ENCODE measurements at places on chromosomes 11 and 22. TPM values are rescaled to one million over a fixed set of nuclear protein-coding genes. Genes with fewer than 3 reads are reported as not detected.

GLYATL1B gene
- not detected for total RNA-seq

DNA sequence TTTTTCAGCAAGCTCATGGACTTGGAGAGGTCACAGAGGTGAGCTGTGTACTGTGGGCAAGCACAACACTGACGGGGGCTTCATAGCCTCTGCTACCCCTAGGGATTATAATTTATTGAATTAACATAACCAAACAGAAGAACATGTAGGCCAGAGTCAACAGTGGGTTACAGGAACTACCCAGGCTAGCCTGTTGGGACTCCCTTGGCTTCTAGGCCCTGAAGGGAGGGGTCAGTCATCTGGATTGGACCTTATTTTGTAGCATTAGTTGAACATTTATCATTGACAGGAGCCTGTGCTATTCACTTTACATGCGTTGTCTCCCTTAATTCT, 56.9 kb downstream of the KREMEN1 start:
- DNase-seq: no peak

- no peak for DNase-seq
Observed at GRCh38 chr11:118095493-118095892, 8.7 kb upstream of the SMIM35 start.

- DNase-seq: no peak
Observed at GRCh38 chr11:133249065-133249464, 283.2 kb downstream of the OPCML start.

HBB gene
- 121 TPM for total RNA-seq

TP53I11 gene
- 47.4 TPM for total RNA-seq

GRCh38 chr11:117011541-117011898, 86.7 kb downstream of the SIK3 start:
- no peak for DNase-seq

DNA sequence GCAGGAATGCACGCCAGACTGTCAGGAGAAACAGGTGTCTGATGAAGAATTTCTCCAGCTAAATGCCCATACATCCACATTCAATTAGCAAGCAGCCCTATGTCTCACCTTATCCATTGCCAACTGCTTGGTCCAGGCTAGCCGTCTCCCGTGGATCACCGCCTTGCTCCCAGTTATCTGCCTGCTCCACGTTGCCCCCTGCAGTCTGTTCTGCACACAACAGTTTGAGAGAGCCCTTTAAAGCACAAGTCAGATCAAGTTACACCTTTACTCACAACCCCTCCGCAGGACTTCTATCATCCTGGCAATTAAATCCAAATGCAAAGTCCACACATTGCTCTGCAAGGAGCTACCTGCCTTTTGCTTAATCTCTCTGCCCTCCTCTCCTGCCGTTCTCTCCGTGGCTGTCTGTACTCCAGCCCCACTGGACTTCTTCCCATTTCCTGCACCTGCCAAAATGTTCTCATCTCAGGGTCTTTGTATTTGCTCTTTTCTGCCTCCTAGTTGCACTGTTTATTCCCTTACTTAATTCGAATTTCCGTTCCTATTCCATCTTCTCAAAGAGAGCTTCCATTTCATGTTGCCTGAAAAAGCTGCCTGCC, 185.3 kb upstream of the LARGE1 start:
- peak; percentile 68 for DNase-seq

DNA sequence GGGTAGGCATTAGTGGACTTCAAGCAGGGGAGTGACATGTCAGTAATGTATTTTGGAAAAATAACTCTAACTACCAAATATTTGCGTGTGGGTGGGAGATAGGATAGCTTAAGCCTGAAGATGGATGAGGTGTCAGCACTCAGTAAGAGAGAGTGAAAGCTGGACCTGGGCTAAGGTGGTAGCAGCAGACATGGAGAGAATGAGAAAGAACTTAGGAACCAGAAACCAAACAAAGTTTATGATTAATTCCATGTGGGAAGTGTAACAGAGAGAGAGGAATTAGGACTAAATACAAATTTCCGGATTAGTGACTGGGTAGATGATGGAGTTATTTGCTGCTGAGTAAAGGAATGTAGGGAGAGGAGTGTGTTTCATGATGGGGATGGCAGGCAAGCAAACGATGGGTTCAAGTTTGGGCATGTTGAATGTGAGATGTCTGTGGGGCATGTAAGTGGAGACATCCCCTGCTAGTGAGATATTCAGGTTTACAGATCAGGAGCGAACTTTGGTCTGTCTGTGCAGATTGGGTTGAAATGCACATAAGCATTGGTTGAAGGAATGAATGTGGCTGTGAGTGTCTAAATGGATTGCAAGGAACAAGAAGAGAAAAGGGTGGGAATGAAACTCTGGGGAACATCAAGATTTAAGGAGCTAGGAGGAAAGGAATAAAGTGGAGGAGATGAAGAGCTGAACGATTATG, 185.6 kb upstream of the MTMR2 start:
- DNase-seq: no peak

ALG9 gene
- total RNA-seq: 12.4 TPM

DNA sequence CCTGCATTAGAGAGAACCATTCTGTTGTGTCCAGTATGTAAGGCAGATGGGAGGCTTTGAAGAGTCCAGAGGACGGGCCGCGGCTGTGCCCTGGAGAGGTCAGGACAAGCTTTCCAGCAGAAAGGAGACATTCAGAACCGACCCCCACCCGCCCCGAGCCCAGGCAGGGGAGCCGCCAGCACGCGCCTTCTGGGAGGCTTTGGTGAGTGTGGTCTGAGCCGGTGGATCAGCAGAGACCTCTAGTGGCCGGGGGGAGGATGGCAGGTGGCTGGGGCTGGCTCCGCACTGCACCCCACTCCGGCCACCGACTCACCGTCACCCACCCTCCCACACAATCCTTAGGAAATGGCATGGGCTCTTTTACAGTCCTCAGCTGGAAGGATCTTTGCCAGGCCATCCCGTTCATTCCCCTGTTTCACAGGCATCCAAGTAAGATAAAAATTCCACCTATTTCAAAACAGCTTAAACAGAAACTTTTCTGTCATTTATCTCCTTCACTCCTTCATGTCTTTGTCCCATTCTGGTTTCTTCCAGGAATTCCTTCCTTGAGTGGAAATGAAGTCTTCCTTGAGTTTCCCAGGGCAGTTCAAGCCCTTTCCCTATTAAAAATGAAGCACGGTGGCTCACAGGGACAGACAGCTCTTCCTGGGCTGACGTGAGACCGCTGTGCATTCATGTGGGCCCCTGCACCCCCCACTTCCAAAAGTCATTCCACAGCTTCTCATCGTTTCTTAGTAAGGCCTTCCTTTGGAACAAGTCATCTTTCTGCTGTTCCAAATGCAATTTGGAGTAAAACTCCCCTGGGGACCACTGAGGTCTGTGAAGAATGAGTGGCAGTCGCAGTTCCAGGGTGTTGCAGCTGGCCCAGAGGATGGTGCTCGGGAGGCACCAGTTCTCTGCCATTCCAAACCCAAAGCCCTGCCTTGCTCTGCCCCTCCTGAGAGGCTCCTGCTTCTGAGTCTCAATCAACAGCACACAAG, 91.0 kb downstream of the FEZ1 start:
- peak; percentile 82 for DNase-seq

- no peak for DNase-seq
Observed at GRCh38 chr11:45472716-45473317, 186.7 kb upstream of the SYT13 start.

CAT gene
- 135 TPM for total RNA-seq

OAF gene
- 30.0 TPM for total RNA-seq

GRCh38 chr11:132358573-132358953, 988.1 kb downstream of the NTM start:
- no peak for DNase-seq

JHY gene
- total RNA-seq: 2.6 TPM

DGAT2 gene
- total RNA-seq: 20.7 TPM

DNA sequence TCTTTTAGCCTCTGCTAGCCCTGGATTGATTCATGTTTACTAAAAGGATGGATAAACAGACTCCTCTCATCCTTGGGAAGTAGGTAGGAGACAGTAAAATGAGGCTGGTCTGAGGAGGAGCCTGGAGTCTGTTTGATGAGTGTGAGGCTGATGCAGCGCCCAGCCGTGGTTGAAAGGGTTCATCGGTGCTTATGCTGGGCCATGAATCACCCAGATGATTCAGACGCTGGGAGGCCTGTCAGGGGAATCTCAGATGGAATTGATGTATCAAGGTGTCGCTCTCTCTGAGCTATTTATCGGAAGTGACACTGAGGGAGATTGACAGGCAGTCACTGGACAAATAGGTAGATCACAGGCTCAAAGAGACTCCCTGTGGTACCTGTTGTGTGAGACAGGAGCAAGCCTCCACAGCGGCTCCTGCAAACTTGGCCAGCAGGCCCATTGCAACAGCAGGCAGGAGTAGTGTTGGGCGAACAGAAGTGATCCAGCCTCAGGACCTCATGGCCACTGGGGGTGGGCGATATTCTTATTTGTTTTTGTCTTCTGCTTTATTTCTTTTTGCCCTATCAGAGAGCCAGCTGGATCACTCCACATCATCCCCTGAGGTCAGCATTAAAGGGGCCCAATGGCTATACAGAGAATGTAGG, 109.9 kb upstream of the CADM1 start:
- DNase-seq: no peak

DNA sequence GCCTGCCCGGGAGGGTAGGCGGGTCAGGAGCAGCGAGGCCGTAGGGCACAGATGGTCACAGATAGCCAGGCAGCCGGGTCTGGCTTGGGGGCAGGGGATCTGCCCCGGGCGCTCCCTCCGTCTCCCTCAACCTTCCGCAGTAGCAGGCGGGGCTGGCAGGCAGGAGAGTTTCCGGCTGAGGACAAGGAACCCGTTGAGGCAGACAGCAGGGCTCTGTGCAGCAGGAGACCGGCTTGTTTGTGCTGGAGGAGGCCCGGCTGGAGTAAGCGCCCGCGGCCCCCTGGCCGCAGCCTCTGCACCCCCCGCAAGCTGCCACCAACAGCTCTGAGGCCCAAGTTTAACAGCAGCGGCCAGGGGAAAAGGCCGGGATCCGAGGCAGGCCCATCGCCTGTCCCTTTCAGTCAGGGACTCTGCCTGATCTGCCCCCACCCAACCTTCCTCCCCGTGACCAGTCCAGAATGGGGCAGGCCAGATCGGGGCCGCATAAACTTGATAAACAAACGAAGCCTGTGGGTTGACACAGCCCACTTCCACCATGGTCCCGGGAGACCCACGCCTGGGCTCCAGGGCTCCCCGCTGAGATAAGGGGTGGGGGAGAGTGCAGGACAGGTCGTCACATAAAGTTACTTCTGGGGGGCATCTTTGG, 13.6 kb downstream of the SCARF2 start:
- no peak for DNase-seq

- DNase-seq: no peak
Observed at GRCh38 chr11:9038541-9038940, 34.7 kb upstream of the NRIP3 start.

KCNQ1OT1 gene
- total RNA-seq: 0.35 TPM

MRGPRX3 gene
- total RNA-seq: not detected

DNA sequence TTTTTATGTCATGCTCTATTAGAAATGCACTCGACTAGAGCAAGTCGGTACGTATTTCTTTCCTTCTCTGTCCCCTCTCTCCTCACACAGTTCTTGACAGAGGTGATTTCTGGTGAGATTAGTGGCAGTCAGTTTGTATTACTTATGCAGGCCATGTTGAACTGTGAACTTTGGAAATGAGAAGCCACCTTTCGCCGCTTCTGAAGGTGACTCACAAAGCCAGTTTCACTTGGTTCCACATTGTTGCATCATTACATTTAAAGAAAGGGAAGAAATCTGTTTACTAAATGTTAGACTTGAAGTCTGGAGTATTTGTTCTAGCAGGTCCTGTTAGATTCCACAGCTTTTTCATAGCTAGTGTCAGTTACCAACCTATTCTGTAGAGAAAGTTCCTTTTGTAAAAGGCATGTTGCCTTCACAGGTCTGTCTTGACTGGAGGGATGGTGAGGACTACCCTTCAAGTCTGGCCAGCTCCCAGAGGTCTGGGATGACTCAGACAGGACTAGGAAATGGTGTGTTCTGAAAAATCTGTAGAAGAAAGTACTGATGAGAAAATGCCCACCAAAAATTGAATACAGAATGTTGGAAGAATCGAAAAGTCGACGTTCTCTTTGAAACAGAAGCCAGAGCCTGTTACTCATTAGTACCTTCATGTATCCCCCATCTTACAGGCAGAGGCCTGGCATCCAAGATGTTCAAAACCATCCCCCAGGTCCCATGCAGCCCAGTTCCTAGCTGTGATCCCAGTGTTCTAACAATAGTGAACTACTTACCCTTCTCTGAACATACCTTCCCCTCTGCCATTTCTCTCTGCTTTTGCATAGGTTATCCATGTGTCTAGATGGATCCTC, 181.4 kb downstream of the DBX1 start:
- DNase-seq: no peak
